Right ventricle myocardium inferior (tissue), 1 donor: ENCODE measurements at places on chromosomes 7 and 10.

- no peak for DNase-seq
Measured at GRCh38 chr7:31122649-31123058, 70.5 kb downstream of the ADCYAP1R1 start.

GRCh38 chr7:140260352-140261104 lies 83.7 kb upstream of the KDM7A start:
- no peak for DNase-seq

GRCh38 chr7:70029993-70030392 lies 431.7 kb downstream of the AUTS2 start:
- no peak for DNase-seq

DNA sequence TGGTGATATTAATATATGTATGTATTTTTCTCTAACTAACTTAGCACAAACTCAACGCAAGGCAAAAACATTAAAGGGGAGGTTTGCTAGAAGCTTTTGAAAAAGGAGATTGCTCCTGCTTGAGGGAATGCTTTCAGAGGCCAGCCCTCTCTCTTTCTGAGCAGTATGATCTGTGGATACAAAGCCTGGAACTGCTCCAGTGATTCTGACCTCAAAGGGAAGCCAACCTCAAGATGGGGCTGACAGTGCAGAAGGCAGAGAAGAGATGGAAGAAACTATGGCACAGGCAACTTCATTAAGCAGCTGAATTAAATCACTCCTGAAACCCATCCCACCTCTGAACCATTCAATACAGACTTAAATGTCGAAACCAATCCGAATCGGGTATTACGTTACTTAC lies 102.4 kb downstream of the USP6NL start:
- DNase-seq: no peak

- DNase-seq: no peak
Measured at GRCh38 chr7:71521506-71521905, 389.6 kb downstream of the GALNT17 start.

- no peak for DNase-seq
Measured at GRCh38 chr10:32144817-32145688, 88.8 kb upstream of the KIF5B start.

GRCh38 chr10:129870961-129871621 lies 93.0 kb downstream of the EBF3 start:
- no peak for DNase-seq

GRCh38 chr10:63770523-63770922 lies 249.3 kb downstream of the REEP3 start:
- no peak for DNase-seq

GRCh38 chr10:102545997-102546396 lies 42.2 kb downstream of the SUFU start:
- no peak for DNase-seq

DNA sequence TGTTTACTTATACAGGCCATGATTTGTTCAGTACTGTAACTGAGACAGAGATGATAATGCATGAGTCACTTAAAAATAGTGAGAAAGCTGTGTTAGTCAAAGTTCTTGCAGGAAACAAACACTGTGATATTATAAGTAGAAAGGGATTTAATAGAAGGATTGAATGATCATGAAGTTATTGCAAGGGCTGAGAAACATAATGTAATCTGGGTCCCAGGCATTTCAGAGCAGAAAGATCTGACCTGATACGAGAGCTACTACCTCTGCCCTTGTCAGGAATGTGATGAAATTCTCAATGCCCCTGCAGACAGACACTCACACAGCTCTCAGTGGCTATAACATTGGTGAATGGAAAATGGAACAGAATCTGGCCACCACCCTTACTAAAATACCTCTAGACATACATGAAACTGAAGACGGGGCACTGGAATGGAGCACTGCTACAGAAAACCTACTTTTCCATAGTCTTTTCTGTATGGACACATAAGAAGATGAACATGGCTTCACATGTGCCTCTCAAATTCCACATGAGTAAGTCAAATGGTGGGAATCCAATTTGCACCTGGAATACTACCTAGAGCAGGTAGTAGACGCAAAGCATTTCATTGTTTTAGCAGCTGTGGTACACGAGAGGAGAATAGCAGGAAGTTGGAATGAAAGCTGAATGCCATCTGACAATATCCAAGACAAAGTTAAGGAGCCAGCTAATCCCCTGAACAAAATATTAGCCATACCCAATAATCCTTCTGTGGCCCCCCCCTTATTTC lies 19.1 kb upstream of the VWDE start:
- DNase-seq: no peak

- DNase-seq: no peak
Measured at GRCh38 chr10:60098677-60099601, 192.6 kb upstream of the CCDC6 start.

DNA sequence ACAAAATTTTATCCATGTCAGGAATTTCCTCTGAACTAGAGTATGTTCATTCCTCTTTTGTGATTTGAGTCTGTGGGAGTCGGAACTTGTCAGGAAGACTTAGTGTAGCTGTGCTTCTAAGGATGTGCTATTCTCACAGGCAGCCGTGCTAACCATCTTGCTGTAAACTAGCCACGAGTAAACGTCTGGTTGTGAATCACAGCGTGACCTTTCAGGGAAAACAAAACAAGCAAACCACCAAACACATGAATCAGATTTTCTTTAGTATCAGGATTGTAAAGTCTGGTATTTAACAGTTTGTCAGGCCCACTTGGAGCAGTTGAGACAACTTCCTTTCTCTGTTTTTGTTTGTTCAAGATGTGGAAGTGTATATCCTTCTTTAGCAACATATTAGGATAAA lies 32.0 kb downstream of the AUTS2 start:
- DNase-seq: no peak

DNA sequence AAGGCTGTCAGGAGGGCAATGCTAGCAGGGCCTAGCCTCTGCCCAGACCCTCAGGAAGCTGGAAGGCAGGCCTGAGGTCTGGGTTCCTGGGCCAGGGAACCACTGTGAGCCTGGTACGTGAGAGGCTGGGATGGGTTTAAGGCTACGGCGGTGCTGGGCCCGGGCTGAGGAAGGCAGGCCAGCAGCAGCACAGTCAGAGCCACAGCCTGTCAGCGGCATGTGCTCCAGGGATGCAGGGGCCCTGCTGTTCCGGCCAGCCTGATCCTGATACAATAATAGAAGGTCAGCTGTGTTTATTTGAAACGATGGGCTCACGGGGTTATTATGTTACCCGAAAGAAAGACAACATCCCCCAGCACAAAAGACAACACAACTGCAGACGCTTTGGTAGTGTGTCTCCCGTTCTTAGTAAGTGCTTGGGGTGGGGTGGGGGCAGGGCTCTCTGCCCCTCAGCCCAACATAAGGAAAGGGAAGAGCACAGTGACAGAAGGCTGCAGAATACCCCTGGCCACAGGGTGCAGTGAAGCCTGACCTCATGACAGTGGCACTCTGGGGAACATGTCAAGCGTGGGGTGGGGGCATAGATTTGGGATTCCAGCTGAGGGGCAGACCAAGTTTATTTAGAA lies 95.0 kb downstream of the COL13A1 start:
- no peak for DNase-seq

GRCh38 chr7:42219447-42219846 lies 17.6 kb downstream of the GLI3 start:
- no peak for DNase-seq

DNA sequence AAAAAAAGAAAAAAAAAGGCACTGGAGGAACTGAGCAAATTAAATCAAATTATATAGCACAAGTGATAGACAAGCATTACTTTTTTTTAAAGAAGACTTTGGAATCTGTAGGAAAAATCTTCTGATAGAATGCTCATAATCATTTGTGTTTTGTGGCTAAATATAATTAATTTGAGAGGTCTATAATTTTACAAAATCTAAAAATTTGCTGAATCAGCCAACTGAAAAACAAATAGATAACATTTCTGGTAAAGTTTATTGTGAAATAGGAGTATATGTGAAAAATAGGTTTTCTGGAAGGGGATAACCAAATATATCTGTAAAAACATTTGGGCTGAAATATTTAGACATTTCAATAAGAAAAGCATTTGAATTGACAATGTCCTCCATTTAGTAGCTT lies 844.9 kb upstream of the COBL start:
- DNase-seq: no peak

DNA sequence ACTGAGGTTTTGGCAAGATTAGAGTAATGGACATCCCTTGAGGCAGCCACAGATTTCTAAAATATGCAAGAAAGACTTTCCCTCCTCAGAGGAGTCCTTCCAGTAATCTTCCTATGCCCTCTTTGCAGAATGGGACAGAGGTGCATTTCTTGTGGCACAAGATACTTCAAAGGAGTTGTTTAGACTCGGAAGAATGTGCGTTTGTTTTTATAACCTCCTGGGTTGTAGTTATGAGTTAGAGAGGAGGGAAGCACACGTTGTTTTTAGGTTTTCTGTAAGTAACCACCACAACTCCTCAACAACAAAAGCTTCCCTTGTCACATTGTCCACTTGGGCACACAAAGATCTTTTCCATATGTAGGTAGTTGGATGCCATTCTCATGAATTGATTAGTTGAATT lies 78.1 kb upstream of the GLI3 start:
- DNase-seq: no peak

DNA sequence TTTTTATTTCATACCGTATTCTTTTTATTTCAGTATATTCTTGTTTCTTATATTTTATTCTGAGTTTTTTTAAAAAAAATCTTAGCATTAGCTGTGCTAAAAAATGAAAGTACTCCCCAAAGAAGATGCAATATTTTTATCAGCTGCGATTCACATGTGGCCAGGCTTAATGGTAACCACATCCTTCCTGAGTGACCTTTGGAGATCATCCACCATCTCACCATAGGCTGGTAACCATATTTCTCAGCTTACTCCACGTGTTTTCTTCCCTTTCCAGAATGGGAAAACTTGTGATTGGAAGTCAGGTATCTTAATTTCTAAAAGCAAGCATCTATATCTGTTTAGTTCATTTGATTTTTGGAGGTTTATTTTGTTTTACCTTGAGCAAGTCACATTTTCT lies 18.8 kb upstream of the LIPM start:
- no peak for DNase-seq

DNA sequence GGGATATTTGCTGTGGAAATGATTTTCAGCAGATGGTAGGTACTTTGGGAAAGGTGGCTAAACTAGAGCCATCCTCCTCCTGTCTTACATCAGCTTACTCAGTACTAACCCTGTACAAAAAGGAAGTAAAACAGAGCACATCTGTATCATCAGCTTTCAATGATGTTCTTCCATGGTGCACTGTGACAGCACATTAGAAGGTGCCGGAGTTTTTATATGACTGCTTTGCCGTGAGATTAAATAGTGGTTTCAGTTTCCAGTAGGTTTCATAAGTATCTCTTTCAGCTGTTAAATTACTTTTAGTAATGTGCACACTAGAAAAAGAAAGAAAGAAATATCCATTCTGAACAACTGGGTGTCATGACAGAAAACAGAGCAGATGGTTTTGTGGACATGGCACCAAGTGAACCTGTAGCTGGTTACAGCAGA lies 86.5 kb downstream of the ARID5B start:
- DNase-seq: no peak

- no peak for DNase-seq
Measured at GRCh38 chr7:25012254-25012653, 32.3 kb upstream of the OSBPL3 start.

GRCh38 chr10:65628493-65629139 lies 1297.2 kb upstream of the LRRTM3 start:
- no peak for DNase-seq

GRCh38 chr7:76048668-76048988 lies 722 bp downstream of the MDH2 start:
- no peak for DNase-seq

DNA sequence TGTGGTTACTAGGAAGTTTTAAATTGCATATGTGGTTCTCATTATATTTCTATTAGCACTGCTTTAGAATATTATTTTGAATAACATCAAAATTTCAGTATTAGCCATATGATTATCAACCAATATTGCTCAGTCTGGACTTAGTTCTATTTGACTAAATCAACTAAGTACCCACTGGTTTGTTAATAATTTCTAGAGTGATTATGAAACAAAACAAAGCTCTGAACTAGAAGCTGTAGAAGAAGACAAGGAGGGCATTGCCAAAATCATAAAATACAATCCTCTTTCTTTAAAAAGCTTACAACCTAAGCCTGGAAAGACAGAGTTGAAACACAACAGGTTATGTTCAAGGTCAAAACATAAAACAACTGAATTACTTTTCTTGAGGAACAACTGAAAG lies 204.7 kb downstream of the KMT2C start:
- no peak for DNase-seq

DNA sequence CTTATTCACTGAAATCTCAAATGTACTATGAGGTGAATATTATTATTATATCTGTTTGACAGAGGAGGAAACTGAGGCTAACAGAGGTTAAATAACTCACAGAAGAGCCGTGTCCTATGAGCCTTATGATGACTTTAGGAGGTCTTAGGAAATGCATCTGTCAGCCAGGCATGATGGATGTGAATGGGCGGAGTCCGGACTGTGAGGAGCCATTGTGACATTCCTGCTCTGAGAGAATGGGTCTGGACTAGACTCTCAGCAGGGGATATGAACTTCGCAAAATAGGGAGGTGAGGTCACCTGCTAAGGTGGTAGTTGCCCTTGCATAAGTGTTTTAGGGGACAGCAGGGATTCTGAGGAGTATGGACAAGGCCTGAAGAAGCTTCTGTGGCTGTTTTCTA lies 153.6 kb downstream of the TMEM178B start:
- DNase-seq: no peak

GRCh38 chr10:35369049-35369611 lies 32.8 kb downstream of the CCNY start:
- no peak for DNase-seq

GRCh38 chr7:114819616-114820362 lies 102.1 kb upstream of the MDFIC start:
- DNase-seq: no peak

DNA sequence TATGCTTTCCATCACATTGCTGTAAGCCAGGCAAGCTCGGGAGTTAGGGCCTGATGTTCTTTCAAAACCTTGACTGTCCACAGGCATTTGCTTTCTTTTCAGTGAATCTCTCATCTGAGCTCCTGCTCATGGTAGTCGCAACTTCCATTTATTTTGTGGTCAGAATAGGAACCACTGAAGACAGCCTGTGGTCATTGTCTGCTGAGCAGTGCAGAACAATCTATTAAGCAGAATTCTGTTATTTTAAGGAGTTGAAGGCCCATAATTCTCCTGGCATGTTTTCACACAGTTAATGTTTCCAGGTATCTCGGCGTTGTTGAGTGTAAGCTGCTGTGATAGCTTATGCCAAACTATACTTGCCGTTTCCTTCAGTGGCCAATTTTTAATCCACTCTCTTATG lies 491.1 kb upstream of the AKR1E2 start:
- no peak for DNase-seq

- no peak for DNase-seq
Measured at GRCh38 chr10:42753507-42754154, 29.0 kb upstream of the BMS1 start.
